Cardiac muscle cell (in vitro differentiated cells and primary cell): ENCODE measurements at places on chromosomes 1 and 21.

DNA sequence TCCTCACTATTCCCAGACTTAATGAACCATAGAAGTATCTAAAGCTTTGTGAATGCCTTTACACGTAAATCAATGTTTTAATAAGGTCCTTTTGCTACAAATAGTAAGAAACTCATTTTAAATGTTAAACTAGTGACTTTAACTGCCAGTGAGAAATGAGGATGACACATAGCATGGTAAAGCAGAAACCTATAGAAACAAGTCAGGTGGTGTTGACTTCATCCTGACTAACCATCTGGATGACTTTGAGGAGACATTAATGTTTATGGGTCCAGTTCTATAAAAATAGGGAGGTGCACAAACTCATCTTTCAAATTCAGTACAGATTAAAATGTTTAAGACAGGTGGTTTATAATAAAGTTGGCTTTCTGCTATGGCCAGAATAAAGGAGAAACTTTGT lies 85.4 kb downstream of the COLGALT2 start:
- DNase-seq, result no peak

GRCh38 chr1:26761217-26761616 lies 26.5 kb upstream of the PIGV start:
- no peak for DNase-seq

- no peak for DNase-seq
Observed at GRCh38 chr1:210321552-210321951, 7.2 kb upstream of the HHAT start.

- no peak for DNase-seq
Observed at GRCh38 chr1:30358500-30358899, 364.9 kb downstream of the MATN1 start.

- no peak for DNase-seq
Observed at GRCh38 chr1:113031171-113031933, 41.6 kb upstream of the LRIG2 start.

GRCh38 chr1:97925151-97925550 lies 4.3 kb upstream of the DPYD start:
- DNase-seq, result no peak

DNA sequence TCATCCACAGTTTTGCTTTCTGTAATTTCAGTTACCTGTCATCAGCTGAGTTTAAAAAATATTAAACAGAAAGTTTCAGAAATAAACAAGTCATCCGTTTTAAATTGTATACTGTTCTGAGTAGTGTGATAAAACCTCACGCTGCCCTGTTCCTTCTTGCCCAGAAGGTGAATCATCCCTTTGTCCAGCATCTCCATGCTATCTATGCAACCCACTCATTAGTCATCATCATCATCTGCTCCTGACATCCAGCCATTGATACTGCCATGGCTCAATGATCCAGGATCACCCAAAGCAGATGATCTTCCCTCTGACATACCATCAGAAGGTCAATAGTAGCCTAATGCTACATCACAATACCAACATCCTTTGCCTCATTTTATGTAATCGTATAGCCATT lies 198.3 kb downstream of the SLC44A5 start:
- DNase-seq, result no peak

DNA sequence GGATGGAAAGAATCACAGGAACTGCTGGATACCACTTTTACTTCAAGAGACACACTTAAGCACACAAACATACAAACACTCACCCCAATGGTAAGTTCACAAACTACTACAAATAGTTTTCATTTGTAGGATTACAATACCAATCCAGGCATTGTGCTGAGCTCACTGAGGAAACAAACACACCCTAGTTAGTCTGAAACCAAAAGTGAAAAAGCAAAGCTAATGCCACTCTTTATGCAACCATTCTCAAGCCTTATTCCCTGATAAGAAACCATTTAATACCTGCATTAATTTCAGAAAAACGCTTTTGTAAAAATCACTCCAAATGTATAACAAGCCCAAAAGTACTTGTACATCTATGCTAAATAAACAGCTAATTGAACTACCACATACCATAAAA lies 38.3 kb downstream of the RNF115 start:
- no peak for DNase-seq

DNA sequence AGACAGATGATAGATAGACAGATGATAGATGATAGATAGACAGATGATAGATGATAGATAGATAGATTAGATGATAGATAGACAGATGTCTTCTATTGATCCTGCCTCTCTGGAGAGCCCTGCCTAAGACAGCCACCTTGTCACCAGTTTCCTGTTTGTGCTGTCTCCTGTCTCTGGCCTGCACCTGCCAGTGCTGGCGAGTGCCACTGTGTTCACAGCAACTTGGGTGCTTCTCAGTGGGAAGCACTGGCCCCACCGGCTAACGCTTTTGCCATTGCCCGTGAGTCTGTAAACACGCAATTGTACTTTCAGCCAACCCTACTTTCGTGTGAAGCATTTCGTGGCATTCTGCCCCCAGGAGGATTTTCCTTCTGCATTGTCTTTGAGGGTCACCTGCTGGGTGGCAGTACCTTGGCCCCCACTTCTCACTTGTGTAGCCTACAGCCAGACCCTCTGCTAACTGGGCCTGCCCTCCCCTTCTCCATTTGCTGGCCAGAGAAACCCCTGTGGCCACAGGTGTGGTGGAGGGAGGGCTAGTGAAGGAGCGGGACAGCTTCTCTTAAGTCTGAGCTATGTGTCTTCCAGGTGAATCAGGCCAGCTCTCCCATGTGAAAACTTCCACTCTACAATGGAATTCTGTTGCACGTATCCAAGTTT lies 23.4 kb upstream of the PDE9A start:
- DNase-seq, result no peak

- DNase-seq, result no peak
Observed at GRCh38 chr1:50502147-50502546, 78.9 kb upstream of the DMRTA2 start.

DNA sequence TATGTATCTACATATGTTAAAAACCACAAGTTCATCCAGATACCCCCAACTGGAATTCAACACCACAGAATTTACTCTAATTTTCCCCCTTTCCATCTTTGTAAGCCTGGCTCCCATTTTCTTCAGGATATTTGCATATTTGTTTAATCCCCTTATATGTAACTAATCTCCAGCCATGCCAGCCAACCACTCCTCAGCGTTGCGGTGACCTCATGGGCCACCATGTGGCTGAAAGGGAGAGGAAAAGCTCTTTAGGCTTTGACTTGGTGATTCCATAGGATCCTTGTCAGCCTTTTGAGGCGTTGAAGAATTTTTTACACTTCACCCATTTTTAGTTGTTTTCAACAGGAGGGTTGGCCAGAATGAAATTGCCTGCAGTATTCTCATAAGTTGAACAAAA lies 10.0 kb downstream of the CLDN19 start:
- no peak for DNase-seq

GRCh38 chr1:1528301-1529267 lies 11.8 kb downstream of the TMEM240 start:
- no peak for DNase-seq

GRCh38 chr1:186212568-186213224 lies 162.4 kb downstream of the TPR start:
- DNase-seq, result peak; percentile 86

GRCh38 chr1:183089025-183089639 lies 65.9 kb downstream of the LAMC1 start:
- DNase-seq, result no peak

- DNase-seq, result no peak
Observed at GRCh38 chr1:158289811-158290210, at the start of gene CD1C. Gene CD1C (plus strand): TSS chr1:158289923. CDS start chr1:158290065, 142 bp downstream.

DNA sequence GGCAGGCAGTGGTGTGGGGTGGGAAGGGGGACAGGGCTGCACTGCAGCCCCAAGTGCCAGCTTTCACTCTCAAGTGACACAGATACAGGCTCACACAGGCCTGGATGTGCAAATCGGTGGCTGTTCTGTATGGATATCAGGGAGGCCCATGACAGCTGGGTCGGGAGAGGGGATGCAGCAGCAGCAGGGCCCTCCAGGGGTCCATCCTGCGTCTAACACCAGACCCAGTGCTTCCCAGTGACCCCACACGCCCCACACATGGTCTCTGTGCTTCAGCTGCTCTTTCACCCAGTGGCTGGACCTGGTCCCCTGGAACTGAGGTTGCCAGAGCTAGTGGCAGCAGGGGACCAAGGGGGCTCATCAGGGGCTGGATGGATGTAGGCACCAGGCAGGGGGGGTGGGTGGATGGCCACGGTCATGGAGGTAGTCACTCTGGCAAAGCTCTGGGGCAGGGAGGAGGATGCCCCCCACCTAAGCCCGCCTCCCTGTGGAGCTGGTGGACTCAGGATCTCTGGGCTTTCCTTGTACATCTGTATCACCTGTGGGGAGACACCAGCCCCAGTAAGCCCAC lies 13.9 kb downstream of the BTBD19 start:
- no peak for DNase-seq

GRCh38 chr1:248670003-248670402 lies 14.7 kb upstream of the OR2T27 start:
- no peak for DNase-seq

DNA sequence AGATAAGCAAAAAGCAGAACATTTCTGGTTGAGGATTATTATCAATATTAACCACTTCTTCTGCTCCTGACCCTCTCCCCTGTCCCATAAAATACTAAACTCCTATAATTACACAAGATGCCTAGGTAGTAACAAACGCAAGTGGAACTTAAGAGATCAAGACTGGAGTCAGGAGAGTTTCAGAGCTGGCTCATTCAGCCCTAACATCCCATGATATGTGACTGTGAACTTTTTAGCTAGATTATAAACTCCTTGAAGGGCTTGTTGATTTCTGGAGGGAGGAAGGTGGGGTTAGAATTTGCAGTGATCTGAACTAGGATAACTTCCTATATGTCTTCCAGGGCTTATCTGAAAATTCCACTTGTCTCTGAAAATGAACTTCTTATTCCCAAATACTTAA lies 130.6 kb downstream of the TGFB2 start:
- DNase-seq, result no peak

GRCh38 chr1:183821889-183822611 lies 17.1 kb downstream of the RGL1 start:
- no peak for DNase-seq

DNA sequence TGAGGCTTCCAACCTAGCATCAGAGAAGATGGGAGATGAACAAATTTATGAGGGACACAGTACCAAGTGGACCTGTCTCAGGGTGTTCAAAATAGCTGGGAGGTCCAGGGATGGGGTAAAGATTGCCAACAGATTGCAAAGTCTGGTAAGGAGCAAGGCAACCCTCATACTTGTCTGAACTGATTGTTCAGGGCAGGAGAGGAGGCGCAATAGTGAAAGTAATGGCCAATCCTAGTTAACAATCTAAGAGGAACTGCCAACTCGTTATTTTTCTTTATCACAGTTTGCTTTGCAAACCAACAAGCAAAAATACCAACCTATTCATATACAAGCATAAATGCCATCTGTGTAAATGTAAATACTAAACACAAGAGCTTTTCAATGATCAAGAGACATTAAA lies 78.4 kb upstream of the S1PR1 start:
- no peak for DNase-seq

DNA sequence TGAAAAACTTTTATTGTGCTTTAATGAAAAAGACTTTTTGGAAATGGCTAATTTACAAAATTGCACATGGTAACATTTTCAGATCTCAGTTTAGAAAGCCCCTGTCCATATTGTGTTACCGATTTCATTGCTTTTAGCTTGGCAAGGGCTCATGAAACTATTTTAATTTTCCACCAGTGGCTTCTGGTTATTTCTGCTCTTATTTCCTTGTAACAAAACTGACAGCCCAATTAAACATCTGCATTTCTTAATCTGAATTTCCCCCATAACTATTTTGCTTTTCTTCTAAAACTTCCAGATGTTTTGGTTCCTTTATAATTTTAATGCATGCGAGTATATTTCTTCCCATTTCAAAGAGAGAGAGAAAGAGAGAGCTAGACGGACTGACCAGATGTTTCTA lies 264.8 kb downstream of the PTPRC start:
- no peak for DNase-seq

DNA sequence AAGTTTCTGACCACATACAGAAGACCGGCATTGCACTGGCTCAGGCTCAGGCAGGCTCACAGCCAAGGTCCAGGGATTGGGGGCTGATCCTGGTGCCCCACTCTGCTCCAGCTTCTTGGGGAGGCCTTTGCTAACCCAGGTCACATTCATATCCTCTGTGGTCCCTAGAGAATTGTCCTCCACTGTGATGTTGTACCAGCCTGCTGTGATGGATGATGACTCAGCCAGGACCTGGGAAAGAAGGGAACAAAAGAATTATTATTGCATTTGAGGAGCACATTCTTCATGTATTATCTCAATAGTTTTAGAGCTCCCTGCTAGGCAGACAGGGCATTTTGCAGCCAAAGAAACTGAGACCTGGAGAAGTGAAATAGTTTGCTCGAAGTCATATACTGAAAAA lies 114.3 kb upstream of the ETV3 start:
- no peak for DNase-seq

GRCh38 chr1:11707621-11708276 lies 16.2 kb downstream of the DRAXIN start:
- DNase-seq, result peak; percentile 89

DNA sequence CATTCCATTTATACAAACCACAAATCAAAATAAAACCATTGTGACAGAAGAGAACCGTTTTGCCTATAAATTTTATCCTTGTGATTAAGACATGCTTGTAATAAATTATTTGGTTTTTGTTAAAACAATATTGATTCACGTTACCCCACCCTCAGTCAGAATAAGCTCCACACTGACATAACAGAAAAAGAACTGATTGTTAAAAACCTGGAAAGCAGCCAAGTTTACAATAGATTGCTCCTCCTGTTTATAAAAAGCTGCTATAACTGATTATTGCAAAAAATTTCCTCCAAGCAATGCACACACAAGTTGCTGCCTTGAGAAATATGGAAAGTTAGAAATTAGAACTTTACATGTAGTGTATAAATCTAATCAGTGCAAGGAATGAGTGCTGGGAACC lies 263.5 kb downstream of the SETD4 start:
- DNase-seq, result no peak

DNA sequence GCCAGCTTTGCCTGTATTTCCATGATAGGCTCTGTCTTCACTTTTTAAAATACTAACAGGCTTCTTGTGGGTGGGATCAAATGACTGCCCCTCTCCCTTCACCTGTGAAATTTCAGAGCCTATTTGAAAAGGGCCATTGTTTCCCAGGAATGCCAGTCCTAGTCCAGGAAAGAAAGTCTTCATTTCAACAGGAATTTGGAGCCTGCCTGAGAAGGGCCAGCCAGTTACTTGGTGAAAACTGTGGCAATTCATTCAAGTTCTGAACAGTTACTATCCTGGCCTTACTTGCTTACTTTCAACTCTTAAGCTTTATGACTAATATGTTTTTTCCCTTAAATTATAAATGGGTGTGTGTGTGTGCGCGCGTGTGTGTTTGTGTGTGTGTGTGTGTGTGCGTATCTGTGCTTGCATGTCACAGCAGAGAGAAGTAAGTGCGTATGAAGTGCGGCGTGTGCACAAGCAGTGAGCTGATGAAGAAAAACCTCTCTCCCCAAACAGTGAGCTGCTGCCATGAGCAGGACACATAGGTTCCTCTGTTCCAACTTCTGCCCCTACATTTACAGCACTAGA lies 67.5 kb upstream of the RNPC3 start:
- DNase-seq, result no peak
